Fibroblast of the aortic adventitia (primary cell): ENCODE measurements at places on chromosomes 13 and 19. TPM values are rescaled to one million over a fixed set of nuclear protein-coding genes. Genes with fewer than 3 reads are reported as not detected.

The C19orf73 gene
- total RNA-seq: 0.41 and 0.54 TPM in 2 replicates

The ATP8B3 gene
- 0.16 and 3.3 TPM in 2 replicates for total RNA-seq

The TMEM190 gene
- not detected in 2 replicates for total RNA-seq

The F7 gene
- total RNA-seq: under 0.01 TPM in 1 of 2 replicates, not detected in the other

The ZNF701 gene
- 8.4 and 12.6 TPM in 2 replicates for total RNA-seq

DNA sequence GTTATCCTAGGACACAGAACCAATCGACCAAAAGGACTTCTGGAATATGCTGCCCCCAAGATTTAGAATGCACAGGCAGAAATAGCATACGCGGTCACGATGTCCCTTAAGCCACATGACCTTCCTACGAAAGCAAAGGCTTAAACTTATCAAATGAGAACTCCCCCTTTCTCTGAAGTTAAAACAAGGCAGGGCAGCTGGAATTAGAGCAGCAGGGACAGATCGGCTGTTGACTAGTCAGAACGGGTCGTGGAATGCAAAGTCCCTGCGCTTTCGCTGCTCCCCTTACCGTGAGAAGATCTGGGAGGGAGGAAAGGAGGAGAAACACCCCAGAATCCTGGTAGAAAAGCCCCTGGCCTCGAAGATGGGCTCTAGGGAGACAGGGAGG, 799 bp upstream of the USPL1 start:
- DNase-seq: peak; percentile 94

DNA sequence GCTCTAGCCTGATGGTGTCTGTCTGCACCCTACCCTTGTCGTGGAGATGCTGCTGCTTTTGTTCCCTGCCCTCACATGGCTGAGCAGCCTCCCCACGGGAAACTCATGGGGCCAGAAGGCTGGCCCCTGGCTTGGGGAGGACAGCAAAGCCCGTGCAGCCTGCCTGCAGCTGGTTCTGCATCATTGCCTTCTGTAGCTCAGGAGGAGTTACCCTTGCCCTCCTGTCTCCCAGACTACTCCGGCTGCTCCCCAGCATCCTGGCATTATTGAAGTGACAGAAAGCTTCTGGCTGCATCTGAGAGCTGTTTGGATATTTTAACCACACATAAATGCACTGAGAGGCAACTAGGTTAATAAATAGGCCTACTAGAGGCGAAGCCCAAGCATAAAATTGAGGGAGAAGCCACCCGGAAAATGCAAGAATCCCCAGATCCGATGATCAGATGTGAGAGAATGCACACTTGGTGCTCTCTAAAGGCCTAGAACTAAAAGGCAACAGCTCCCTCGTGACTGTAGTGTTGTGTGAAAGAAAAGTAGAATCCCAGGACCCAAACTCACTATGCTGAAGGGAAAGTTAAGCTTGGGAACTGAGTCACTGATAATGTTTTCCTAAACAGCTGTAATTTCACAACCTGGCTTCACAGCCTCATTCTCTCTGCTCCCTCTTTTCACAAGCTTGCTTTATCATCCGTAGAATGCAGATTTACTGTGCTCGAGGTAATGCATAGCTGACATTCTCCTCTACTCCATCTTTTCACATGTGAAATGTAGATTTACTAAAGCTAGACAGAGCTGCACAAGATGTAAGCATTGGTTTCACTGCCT, 110.8 kb downstream of the TNFRSF19 start:
- DNase-seq: peak; percentile 76

DNA sequence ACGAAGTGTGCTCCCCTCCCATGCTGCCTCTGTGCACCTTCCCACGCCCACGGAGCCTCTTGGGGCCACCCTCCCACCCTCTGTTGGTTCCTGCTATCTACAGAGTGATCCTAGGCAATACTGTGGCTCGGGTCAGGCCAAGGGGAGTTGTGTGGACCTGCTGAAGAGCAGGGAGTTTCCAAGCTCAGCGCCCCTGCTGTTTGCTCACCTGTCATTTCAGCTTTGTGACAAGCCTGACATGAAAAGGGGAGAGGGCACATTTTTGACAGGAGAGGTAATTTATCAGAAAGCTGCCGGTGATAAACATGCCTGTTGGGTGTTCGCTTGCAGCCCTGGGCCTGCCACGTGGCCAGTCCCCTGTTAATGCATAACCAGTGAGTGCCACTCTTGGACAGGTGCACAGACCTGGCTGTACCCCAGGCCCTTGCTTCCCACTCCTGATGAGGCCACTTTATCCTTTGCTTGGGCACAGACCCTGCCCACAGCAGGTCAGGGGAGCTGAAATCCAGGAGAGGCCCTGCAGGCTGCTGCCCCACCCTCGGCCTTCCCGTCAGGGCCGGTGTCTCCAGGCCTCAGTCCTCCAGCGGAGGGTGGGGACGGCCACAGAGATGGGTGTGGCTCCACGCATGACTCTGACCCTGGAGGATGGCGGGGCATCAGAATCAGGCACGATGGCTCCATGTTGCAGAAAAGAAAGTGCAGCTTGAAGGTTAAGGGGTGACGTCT, 201.5 kb upstream of the GPR12 start:
- no peak for DNase-seq

- DNase-seq: peak; percentile 50
Observed at GRCh38 chr19:41325947-41326706, 16.2 kb downstream of the CCDC97 start.

GRCh38 chr13:71219698-71220415, 647.1 kb downstream of the DACH1 start:
- DNase-seq: no peak

DNA sequence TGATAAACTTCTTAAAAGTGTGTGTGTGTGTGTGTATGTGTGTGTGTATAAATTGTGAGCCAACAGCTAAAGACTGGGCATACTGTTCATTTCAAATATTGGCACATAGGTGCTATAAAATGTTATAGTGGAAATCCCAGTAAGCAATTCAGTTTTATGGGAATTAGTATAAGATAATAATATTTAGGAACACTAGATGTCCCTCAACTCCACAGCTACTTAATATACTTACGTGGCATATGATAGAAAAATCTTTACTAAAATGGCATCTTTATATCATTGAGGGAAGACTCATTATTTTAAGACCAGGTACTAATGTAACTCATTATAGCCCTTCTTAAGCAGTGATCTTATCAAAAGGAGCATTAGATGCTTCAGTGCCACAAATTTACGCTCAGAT, 266.2 kb downstream of the MAB21L1 start:
- DNase-seq: peak; percentile 45

DNA sequence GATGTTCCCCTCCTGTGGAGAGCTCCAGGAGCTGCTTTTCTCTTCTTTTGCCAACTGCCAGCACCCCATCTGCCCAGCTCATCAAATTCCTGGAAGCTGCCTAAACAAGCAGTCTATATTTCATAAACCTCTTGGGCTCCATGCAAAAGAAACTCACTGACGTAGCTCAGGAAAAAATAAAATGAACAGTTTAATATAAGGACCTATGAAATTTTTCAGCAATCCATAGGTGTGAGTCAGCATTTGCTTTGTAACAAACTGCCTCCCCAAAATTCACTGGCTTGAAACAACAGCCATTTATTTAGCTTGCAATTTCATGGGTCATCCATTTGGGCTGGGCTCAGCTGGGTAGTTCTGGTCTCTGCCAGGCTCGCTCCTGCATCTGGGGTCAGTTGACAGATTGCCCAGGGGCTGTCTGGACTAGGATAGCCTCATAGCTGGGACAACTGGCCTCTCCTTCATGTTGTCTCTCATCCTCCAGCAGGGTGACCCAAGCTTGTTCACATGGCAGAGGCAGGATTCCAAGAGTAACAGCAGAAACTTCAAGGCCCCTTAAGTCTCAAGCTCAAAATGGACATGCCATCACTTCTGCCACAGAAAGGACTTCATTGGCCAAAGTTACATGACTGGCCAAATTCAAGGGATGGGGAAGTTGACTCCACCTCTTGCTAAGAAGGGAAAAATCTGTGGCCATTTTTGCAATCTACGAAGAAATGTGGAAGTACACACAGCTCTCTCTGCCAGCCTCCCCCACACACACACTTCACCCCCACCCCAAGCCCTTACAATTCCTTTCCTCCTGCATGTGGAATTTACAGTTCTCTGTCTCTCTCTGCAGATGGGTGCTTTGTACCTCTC, 7.9 kb upstream of the PVR start:
- DNase-seq: peak; percentile 67

DNA sequence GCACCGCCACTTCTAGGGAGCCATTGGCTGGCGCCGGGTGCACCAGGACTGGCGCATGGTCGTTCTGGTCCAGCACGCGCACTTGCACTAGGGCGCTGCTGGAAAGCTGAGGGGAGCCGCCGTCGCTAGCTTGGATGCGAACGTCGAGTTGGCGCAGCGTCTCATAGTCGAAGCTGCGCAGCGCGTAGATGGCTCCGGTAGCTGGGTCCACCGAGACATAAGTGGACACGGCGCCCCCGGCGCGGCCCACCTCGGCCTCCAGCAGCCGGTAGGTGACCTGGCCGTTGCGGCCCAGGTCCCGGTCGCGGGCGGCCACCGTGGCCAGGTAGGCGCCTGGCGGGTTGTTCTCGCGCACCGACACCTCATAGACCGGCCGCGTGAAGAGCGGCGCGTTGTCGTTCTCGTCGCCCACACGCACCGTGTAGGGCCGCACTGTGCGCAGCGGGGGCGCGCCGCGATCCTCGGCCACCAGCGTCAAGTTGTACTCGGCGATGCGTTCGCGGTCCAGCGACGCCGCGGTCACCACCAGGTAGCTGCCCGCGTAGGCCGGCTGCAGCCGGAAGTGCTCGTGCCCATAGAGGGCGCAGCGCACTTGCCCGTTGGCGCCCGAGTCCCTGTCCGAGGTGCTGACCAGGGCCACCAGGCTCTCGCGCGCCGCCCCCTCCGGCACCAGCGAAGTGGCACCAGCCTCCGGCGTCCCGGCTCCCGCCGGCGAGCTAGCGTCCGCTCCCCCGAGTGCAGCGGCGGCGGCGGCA, 1.7 kb downstream of the PCDH8 start:
- DNase-seq: peak; percentile 1

- peak; percentile 63 for DNase-seq
Observed at GRCh38 chr19:3319643-3320353, 46.6 kb upstream of the NFIC start.

DNA sequence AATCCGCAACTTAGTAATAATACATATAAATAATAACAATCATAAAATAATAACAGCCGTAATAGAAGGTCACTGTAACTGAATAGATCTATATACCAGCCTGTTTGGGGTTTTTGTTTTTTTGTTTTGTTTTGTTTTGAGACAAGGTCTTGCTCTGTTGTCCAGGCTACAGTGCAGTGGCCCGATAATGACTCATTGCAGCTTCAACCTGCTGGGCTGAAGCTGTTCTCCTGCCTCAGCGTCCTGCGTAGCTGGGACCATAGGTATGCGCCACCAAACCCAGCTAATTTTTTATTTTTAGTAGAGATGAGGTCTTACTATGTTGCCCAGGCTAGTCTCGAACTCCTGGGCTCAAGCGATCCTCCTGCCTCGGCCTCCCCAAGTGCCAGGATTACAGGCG, 950 bp downstream of the IGSF23 start:
- no peak for DNase-seq
